Memory B cell (primary cell): ENCODE measurements at places on chromosomes 5 and 9.

DNA sequence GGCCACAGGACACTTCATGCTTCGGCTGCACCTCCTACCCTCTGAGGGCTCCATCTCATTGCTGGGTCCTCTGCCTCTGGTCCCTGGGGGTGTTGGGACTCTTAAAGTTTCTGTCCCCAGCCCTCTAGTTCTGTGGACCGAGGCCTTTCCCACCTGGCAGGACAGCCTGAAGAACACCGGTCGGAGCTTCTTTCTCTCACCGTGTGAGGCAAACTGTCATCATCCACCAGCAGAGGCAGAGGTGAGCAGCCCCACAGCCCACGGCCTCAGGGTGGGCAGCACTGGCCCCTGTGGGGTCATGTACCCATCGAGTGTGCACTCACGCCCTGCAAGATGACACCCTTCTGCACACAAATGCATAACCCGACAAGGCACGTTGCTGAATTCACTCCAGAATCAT lies 49.9 kb downstream of the IRX2 start:
- H3K4me3 ChIP-seq, result no peak overlapping the region
- H3K36me3 ChIP-seq, result no peaks in the 10 kb centered on the region
- H3K27ac ChIP-seq, result no peak overlapping the region
- H3K27me3 ChIP-seq, result no peaks in the 10 kb centered on the region
- DNase-seq, result no peak

DNA sequence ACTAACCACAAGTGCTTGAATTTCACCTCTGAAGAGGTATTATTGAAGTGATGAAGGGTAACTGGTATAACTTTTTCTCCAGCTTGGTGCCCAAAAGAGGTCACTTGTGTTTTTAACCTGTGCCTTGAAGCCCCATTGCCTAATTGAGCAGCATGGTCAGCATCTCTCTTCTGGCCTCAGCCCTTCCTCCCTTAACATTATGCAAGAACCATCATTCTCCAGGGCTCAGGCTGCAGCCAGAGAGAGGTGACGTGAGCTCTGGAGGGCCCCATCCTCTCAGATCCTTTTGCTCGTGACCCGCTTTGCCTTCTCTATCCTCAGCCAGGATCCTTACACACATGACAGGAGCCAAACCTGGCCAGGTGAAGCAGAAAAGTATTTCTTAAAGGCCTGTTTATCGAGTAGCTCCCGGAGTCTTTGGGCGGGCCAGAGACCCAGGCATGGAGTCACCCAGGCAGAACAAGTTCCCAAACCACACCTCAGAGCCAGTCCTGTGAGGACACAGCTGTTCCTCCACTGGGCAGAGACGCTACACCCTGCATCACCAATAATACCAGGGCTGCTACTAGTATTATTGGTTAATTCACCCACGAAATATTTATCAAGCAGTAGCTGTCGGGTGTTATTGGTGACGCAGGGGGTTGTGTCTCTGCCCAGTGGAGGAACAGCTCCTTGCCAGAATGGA lies 29.6 kb upstream of the BOD1 start:
- H3K4me3 ChIP-seq, result no peak overlapping the region
- H3K27me3 ChIP-seq, result no peaks in the 10 kb centered on the region
- no peak overlapping the region for H3K27ac ChIP-seq
- no peaks in the 10 kb centered on the region for H3K36me3 ChIP-seq

GRCh38 chr5:76290321-76290757 lies 112.7 kb upstream of the IQGAP2 start:
- no peaks in the 10 kb centered on the region for H3K36me3 ChIP-seq
- H3K27ac ChIP-seq, result no peak overlapping the region
- DNase-seq, result no peak
- H3K4me3 ChIP-seq, result no peak overlapping the region

DNA sequence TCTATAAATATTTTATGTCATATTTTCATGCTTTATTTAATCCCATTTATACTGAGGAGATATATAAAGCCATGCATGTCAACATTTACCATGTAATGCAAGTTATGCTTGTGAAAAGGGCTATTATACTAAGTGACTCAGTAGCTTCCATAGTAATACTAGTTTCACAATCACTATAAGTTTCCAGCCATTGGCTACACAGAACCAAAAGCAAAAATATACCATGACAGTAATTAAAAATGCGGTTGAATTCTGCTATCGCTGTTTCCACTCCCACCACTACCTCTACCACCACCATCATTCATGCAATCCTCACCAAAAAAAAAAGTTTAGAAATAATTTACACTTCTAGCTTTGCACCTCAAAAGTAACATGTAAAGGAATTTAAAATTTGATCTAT lies 60.2 kb downstream of the MLLT3 start:
- peaks cover 5% of the 10 kb centered on the region for H3K4me1 ChIP-seq
- H3K36me3 ChIP-seq, result no peaks in the 10 kb centered on the region
- H3K4me3 ChIP-seq, result no peak overlapping the region
- no peak for DNase-seq

DNA sequence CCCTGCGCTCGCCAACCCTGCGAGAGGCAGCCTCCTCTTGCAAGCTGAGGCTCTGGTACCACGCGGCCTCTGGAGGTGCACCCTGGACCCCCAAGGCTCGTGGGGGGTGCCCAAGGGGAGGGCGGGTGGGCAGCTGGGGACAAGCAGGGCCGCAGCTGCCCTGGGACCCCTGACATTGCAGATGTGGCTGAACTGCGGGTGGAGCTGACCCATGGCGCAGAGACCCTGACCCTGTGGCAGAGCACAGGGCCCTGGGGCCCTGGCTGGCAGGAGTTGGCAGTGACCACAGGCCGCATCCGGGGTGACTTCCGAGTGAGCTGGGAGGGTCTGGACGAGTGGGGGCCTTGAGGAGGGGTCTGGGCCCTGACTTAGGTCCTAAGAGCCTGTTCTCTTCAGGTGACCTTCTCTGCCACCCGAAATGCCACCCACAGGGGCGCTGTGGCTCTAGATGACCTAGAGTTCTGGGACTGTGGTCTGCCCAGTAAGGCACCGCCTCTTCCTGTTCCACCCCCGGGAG lies 1.5 kb downstream of the MAMDC4 start:
- H3K4me1 ChIP-seq, result peaks cover 3% of the 10 kb centered on the region
- no peaks in the 10 kb centered on the region for H3K27me3 ChIP-seq
- no peak overlapping the region for H3K4me3 ChIP-seq
- no peak for DNase-seq

GRCh38 chr5:163624431-163624830 lies 119.0 kb downstream of the MAT2B start:
- H3K36me3 ChIP-seq, result no peaks in the 10 kb centered on the region
- no peak overlapping the region for H3K27ac ChIP-seq
- H3K4me3 ChIP-seq, result no peak overlapping the region
- peaks cover 2% of the 10 kb centered on the region for H3K27me3 ChIP-seq

DNA sequence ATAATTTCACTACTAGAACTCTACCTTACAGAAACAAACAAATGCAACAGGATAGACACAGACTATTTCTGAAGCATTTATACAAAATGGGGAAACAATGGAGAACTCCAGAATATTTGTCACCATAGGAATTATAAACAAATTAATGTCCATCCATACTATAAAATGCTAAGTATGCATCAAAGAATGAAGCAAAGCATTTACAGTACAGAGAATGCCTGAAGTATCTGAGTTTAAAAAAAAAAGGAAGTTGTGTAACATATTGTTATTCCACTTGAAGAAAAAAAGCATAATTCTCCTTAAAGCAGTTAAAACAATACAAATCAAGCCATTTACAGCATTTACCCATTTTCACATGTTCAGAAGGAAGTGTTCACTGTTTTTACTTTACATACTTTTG lies 53.0 kb downstream of the DROSHA start:
- peaks cover 29% of the 10 kb centered on the region for H3K36me3 ChIP-seq
- no peak overlapping the region for H3K4me3 ChIP-seq
- no peaks in the 10 kb centered on the region for H3K27me3 ChIP-seq
- no peak for DNase-seq

GRCh38 chr9:105187781-105188180 lies 56.7 kb upstream of the SLC44A1 start:
- no peak for DNase-seq
- no peaks in the 10 kb centered on the region for H3K36me3 ChIP-seq
- no peak overlapping the region for H3K27ac ChIP-seq
- H3K4me1 ChIP-seq, result no peaks in the 10 kb centered on the region

DNA sequence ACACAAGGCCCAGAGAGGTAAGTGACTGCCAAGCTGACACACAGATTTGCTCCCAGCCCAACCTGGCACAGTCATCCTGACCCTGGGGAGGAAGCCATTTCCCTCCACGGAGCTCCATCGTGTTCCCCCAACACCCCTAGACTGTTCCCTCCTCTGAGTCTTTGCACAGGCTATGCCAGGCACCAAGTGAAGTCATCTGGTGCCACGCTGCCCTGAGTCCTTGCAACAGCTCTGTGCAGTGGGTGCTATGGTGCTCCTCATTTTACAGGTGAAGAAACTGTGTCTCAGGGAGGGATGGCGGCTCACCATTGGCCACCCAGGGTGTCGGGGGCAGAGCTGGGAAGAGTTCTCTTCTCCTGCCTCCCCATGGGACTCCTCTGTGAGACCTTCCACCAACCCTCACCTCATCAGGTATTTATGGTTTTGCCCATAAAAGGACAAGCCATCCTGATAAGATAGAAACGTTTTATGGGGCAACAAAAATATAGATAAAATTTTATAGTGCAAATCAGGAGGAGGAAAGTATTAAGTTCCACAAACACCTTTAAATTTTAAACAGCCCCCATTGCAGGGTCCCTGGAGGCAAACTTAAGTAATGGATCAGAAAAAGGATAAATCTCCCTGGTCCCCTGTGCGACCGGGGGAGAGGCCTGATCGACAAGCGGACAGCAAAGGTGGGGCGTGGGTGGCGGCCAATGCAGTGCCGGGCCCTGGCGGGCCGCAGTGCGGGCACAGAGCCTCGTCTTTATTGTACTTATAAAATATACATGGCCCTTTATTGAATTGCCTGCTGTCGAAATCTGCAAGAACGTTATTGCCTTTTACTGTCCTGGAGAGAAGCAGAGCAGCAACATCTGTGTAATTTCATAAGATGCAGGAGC lies 50.2 kb upstream of the ZBTB43 start:
- DNase-seq, result no peak
- no peak overlapping the region for H3K4me3 ChIP-seq
- H3K27me3 ChIP-seq, result peaks cover 7% of the 10 kb centered on the region
- H3K27ac ChIP-seq, result no peak overlapping the region
- H3K36me3 ChIP-seq, result no peaks in the 10 kb centered on the region

GRCh38 chr5:54680998-54681397 lies 163.4 kb downstream of the SNX18 start:
- no peaks in the 10 kb centered on the region for H3K27me3 ChIP-seq
- no peak overlapping the region for H3K27ac ChIP-seq
- DNase-seq, result no peak
- H3K4me3 ChIP-seq, result no peak overlapping the region

DNA sequence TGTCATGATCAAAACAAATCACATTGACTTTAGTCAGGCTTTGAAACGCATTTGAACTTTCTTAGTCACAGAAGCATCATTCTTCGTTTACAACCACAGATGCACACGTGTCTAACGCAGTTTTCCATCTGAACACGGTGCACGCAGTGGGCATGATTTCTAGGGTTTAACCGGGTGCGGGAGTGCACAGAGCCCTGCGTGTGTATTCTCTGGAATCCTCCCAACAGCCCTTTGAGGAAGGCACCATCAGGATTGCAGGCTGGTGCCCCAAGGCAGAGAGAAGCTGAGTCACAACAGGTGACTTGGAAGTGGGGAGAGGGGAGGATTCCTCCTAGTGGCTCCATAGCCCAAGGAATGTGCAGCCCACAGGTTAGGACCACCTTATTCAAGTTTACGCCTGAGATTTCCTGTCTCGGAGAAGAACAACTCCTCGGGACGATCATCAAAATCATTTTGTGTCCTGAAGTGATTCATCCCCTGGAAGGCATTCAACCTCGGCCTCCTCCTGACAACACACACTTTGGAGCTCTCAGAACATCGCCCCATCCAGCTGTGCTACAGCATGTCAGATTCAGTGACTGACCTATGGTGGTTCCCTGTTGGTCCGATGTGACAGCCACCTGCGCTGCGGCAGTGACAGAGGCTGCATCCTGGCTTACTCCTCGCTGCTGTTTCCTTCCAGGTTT lies 13.1 kb downstream of the ROPN1L start:
- H3K4me3 ChIP-seq, result no peak overlapping the region
- no peaks in the 10 kb centered on the region for H3K36me3 ChIP-seq
- DNase-seq, result no peak
- H3K4me1 ChIP-seq, result peaks cover 6% of the 10 kb centered on the region
- H3K27ac ChIP-seq, result no peak overlapping the region

- H3K27ac ChIP-seq, result no peak overlapping the region
- H3K27me3 ChIP-seq, result peaks cover 6% of the 10 kb centered on the region
- no peak for DNase-seq
- no peaks in the 10 kb centered on the region for H3K36me3 ChIP-seq
Measured at GRCh38 chr9:14423815-14424261, 109.9 kb upstream of the NFIB start.

- H3K4me1 ChIP-seq, result no peaks in the 10 kb centered on the region
- no peaks in the 10 kb centered on the region for H3K36me3 ChIP-seq
- peaks cover 10% of the 10 kb centered on the region for H3K27me3 ChIP-seq
- no peak for DNase-seq
Measured at GRCh38 chr5:171588790-171589189, 169.3 kb downstream of the FGF18 start.
